ENCODE measurements at places on chromosomes 1 and 21.

DNA sequence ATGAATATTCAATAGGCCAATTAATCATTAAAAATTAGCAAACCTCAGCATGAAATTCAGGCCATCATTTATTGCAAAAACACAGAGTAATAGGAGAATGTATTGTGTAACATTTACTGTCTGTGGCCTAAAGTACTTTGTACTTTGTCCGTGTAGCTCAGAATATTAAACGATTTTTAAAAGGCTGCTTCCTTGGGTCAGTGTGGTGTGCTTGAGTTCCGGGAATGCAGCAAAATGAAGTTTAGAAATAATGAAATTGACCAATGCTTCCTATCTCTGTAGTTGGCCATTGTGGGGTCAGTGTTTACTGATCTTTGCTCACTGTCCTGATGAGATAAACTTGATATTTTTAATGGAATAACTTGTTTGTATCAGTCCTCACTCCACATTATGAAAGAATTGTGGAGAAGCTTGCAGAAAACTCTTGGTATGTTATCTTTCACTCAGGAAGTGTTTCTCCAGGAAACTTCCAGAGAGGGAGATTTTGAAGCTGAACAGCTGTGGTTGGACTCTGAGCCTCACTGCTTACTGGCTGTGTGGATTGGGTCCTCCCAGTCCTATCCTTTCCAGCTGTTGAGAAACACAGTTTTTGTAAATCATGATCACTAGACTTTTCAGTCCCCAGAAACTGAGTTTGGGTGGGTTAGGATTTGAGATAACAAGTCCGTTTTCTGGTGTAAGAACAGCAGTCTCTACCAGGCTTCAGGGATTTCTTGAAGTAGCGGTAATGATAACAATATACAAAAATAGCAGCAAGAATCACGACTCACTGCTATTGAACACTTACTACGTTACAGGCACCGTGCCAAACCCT, 19.2 kb upstream of the MTARC1 start:
- DNase-seq: no peak

DNA sequence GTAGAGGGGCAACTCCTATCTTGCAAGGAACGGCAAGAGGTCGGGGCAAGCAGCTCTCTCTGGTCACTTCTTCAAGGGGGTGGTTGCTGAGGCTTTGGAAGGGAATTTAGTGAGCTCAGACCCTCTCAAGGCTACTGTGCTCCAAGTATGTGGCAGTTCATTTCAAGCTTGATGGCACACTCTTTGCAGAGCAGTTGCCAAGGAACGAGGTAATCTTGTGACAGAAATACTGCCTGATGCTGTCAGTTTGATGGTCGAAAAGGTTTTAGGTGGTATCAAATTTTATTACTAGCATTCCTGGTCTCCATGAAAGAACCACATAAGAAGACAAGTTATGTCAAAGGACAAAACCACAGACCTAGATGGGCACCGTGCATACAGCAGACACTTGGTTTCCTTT, 13.1 kb downstream of the CFAP298 start:
- DNase-seq: no peak

- DNase-seq: no peak
Observed at GRCh38 chr1:112057736-112058135, 68.3 kb upstream of the KCND3 start.

GRCh38 chr1:87278825-87279535, 49.7 kb upstream of the LMO4 start:
- no peak for DNase-seq

DNA sequence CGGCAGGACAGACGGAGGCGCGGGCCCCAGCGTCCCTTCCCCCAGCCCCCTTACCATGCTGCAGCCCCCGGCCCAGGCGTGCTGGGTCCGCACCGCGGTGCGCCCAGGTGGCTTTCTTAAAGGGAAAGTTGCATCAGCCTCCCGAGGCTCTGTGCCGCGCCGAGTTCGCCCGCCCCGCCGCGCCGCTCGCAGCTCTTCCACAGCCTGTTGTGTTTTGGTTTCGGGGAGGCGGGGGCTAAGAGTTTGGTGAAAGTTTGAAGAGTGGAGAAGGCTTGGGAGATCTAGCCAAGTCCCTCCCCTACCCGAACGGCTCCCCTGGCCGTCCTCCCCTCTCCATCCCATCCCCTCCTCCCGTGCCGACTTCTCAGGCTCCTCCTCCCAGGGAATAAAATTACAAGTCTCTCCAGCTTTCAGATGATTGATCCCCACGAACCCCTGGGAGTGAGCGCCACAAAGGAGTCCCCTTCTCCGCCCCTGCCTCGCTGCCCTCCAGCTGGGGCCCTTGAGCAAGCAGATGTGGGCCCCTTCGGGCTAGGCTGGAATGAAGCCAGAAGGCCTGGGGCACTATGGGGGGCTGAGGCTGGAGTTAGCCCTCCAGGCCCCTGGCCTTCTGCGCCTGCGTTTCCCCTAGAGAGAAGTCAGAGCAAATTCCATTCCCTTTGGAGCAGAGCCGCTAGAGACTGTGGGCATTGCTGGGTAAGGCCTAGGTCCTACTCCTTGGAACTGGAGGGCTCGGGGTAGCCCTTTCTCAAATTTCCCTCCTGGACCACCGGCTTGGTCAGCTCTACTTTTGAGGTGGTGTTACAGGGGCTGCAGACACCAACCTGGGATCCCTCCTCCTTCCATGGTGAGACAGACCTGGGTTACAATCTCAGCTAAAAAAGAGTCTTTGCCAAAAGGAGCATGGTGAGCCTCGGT, at the start of gene SLC6A9:
SLC6A9 (minus strand) TSS at position 211 of the 918 bp plus-strand sequence. CDS start 7,185 bp downstream, outside the sequence.
- DNase-seq: no peak

GRCh38 chr1:23444104-23444533, 19.6 kb upstream of the TCEA3 start:
- no peak for DNase-seq

DNA sequence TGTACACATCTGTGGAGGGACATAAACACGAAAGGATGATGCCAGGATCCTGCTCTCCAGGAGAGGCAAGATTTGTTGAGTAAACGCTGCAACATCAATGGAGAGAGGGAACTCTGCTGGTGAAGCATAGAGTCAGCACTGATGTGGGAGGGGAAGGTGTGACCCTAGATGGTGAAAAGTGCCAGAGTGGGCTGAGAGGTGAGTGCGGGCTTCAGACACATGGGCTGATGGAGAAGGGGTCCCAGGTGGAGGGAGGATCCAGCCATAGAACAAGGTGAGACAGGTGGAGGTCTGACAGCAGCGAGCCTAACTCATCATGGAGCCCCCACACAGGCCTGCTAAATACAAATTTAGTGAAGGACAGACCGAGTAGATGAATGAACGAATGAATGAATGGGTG, 9.7 kb downstream of the RD3 start:
- no peak for DNase-seq

- DNase-seq: no peak
Observed at GRCh38 chr1:24385160-24385940, 28.2 kb downstream of the STPG1 start.

DNA sequence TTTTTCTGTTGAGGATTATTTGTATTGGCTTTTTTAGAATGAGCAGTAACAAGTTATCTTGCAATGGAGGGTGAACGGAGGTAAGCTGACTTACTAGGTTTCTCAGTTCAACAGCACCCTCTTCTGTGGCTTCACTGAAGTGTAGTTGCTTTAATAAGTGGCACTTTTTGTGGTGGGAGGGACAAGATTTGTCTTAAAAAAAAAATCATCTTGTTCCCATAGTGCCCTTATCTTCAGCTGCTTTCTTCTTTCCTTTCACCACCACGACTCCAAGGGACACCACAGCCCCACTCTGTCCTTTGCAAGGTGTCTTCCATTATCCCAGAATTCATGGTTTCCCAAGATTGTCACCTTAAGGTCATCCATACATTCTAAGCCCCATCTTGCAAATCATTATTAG, 92.9 kb downstream of the PIGK start:
- DNase-seq: no peak

GRCh38 chr1:54397090-54397591, 9.1 kb downstream of the SSBP3 start:
- DNase-seq: no peak
